Prostate gland (tissue), 2 donors: ENCODE measurements at places on chromosomes 7 and 10.

GRCh38 chr10:95350830-95351228, 60.0 kb upstream of the PDLIM1 start:
- DNase-seq = peak; percentile 68

- no peak for DNase-seq
These were observed 93.5 kb downstream of the WDR11 start for GRCh38 chr10:120944586-120945125.

GRCh38 chr10:11098666-11099065, 81.0 kb downstream of the CELF2 start:
- DNase-seq = no peak

- DNase-seq = no peak
These were observed 77.8 kb downstream of the JAZF1 start for GRCh38 chr7:28102797-28103196.

GRCh38 chr10:123797813-123798212, 93.8 kb downstream of the CPXM2 start:
- no peak for DNase-seq

- no peak for DNase-seq
These were observed 128.6 kb upstream of the SLC26A5 start for GRCh38 chr7:103574576-103574975.

DNA sequence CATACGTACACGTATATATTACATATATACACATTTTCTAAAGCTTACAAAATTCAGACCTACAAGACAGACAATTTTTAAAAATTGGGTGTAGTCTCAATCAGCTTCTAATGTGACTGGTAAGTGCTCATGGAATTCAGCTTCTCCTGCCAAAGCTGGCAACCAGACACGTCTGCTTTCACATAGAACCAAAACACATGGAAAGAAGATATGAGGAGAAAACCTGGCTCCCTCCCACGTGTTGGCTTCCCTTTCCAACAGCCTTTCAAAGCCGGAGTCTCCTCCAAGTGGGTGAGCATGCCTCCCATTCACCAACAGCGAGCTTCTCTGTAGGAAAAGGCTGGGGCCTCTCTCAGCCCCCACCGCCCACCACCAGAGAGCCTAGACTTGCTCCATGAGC, 33.4 kb downstream of the CDCA7L start:
- no peak for DNase-seq

GRCh38 chr7:12152196-12152918, 58.7 kb upstream of the TMEM106B start:
- no peak for DNase-seq
